ENCODE measurements at places on chromosomes 5 and 9.

DNA sequence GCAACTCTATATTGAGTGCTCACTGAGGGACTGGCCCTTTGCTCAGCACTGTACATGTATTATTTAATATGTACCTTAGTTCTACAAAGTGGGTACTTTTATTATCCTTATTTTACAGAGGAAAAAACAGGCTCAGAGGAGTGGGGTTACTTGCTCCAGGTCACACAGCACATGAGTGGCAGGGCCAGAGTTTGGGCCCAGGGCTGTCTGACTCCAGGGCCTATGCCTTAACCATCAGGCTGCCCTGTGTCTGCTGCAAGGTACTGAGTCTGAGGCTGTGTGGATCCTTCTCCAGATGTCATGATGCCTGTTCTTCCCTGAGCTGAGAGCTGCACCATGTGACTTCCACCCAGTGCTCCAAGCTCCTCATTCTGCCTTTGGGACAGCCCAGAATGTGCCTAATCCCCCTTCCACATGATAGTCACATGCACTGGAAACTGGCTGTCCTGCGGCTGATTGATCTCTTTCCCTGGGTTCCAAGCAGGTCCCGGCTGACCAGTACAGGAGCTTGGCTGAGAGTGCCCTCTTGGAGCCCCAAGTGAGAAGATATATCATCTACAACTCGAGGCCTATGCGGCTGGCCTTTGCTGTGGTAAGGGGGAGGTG is 15.4 kb downstream of the TMEM268 start:
- DNase-seq: no peak

DNA sequence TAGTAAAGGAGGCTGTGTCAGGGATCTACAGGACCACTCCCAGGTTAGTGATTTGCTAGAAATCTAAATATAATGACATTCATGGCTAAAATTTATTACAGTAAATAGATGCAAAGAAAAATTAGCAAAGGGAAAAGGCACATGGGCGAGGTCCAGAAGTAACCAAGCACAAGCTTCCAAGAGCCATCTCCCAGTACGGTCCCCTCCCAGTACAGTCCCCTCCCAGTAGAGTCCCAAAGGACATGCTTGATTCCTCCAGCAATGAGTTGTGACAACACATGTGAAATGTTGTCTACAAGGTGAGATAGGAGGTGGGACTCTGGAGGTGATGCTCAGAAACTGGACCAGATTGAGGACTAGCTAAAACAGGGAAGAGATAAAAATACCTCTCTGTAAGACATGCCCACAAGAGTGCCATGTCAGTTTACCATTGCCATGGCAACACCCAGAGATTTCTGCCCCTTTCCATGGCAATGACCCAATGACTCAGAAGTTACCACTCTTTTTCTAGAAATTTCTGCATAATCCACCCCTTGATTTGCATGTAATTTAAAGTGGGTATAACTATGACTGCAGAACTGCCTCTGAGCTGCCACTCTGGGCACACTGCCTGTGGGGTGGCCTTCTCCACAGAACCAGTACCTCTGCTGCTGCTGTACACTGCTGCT is 27.9 kb upstream of the CEMIP2 start:
- no peak for DNase-seq

- no peak for DNase-seq
Measured at GRCh38 chr5:175698401-175699115, 40.7 kb downstream of the HRH2 start.

GRCh38 chr9:90974643-90975245 is 173.1 kb downstream of the SYK start:
- no peak for DNase-seq

DNA sequence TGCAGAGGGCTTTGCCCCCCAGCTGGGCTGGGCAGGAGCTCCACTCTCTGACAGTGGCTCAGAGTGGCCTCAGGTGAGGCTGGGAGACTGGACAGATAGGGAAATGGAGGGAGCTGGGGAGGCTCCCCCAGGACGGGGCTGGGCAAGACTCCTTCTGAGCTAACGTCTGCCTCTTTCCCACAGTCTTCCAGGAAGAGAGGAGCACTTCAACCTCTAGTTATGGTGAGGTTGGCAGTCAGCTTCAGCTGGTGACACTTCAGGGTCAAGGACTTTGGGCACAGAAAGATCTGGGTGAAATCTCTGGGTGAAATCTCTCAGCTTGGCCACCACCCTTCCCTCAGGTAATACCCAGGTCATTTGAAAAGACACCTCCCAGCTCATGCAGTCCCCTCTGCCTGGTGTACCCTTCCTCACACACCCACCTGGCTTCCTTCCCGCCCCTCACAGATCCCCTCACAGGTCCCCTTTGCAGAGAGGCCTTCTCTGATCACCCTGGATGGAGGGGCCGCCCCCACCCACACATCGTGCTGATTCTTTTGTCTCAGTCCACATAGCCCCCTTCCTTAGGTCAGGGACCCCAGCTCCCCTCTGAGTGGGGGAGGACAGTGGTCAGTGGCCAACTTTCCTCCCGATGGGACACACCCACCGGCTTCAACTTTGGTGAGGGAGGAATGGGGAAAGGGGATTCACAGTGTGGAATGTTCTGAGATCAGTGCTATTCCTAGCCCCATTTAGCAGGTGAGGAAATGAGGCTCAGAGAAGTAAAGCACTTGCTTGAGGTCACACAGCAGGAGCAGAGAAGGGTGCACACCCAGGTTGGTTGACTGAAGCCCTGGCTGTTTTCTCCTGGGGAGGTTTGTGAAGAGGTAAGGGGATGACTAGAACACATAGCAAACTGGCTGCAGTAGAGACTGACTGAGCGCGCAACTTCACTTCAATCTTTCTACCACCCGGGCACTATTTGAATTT is 15.8 kb upstream of the NEURL1B start:
- no peak for DNase-seq

GRCh38 chr5:4271193-4271592 is 675.6 kb downstream of the IRX1 start:
- DNase-seq: no peak

- DNase-seq: no peak
Measured at GRCh38 chr5:159678657-159679392, 237.5 kb upstream of the ADRA1B start.

- DNase-seq: no peak
Measured at GRCh38 chr9:77794985-77795384, 146.9 kb upstream of the GNA14 start.

- no peak for DNase-seq
Measured at GRCh38 chr9:89869793-89870580, 265.2 kb downstream of the GADD45G start.

GRCh38 chr5:44389090-44389822 is at the start of gene FGF10:
FGF10 (minus strand) TSS chr5:44389420; CDS start chr5:44388682, 738 bp downstream.
- DNase-seq: no peak

GRCh38 chr5:1118738-1119137 is 6.9 kb upstream of the SLC12A7 start:
- no peak for DNase-seq

GRCh38 chr5:375921-376798 is 54.6 kb downstream of the AHRR start:
- DNase-seq: no peak

DNA sequence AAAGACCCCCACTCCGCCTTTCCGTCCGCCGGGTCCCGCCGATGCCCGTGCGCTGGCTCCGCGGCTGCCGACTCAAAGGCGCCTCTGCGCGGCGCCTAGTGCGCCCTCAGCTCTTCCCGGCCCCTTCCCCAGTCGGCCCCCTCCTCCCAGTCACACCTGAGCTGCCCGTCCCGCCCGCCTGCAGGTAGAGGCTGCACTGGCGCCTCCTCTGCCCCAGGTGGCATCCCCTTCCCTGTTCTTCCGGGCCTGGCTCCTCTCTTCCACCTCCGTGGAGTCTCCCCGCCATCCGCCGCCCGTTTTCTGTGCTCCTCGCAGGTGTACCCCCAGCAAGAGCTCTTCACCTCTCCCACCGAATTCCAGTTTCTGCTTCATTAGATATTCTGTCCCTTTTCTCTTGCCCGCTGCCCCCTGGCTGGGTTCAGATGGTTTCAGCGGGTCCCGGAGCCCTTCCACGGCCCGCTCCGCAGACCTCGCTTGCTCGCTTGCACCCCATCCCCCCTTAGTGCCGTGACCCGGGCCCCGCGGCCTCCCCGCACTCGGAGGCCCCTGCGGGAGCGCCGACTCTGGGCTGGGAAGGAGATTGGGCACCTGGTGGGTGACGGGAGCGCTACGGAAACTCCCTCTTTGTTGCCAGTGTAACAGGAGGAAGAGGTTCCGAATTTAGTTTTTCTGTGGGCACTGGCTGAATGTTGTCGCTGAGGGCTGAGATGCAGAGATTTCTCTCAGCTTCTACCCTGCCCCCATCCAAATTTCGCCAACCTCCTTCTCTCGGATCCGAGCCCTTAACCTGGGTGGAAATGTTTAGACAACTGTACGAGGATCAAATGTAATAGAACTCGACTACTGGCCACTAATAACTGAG is 809 bp downstream of the SLC44A1 start:
- no peak for DNase-seq

Data from HCT116 (cell line).